NCI-H446 treated with DMSO at 0.1 percent for 48 hours (cell line): ENCODE measurements at places on chromosomes 16 and 17.
A peak's percentile ranks its signal among the peaks of the same experiment; 100 is the strongest.

DNA sequence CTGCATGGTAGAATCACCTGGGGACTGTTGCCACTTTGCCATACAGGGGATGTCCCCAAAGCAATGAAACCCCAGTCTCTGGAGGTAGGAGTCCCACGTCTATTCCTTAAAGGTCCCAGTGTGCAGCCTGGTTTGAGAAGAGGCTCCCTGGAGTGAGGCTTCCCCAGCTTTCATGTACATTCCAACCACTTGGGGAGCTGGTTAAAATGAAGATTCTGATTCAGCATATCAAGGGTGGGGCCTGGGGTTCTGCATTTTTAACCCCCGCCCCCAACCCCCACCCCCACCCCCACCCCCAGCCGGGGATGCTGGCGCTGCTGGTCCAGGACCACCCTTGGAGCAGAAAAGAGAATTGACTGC lies 241.2 kb downstream of the FOXL1 start:
- DNase-seq, result no peak

GRCh38 chr16:1674306-1674705 lies 3.8 kb upstream of the JPT2 start:
- DNase-seq, result no peak

DNA sequence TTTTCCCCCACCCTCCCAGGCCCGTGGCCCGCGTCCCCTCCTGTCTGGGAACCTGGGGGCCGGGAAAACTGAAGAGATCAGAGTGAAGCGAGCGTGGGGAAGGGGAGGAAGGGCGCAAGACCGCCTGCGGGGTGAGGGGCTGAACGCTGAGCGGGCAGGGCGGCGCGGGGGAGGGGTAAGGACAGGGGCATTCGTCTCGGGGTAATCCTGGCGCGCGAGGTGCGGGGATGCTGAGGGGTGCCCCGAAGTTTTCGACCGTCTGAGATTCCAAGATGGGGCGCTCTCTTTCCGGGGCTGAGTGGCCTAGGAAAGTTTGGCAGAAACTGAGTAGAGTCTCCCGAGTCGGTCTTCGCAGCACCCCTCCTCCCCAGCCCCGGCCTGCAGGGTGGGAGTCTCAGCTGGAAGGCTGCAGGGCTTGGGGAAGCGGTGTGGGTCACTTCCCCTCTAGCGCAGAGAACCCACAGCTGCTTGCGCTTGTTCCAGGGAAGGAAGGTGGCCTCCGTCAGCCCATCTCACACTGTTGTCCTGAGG lies 555 bp downstream of the TTYH2 start:
- DNase-seq, result no peak

DNA sequence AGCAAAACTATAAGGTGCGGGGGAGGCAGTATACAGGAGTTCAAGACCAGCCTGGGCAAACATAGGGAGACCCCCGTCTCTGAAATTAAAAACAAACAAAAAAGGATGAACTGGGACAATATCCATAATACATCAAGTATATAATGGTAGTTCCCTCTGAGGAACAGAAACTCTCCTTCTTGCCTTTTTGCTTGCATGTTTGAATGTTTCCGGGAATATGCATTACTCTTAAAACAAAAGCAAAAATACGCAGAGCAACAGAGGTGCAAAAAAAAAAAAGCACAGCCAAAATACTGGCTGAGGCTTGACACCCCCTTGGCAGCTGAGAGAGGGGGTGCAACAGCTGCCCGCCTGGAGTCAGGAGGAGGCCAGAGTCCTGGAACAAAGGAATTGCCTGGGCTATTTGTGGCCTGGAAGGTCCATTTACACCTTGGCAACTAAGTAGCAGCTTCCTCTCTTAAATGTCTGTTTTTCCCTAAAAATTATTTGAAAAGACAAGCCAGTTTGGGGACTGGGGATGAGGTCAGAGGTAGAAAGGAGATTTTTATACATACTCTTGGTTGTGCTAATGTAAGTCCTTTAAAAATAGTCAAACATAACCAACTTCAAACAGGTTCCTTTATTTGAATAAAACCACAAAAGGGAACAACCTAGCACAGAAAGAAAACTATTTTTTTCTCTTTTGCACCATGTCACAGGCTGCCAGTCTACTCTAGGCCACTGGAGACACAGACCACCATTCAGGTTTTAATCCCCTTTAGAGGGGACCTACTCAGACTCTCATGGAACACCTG lies 19.5 kb downstream of the USP7 start:
- no peak for DNase-seq

DNA sequence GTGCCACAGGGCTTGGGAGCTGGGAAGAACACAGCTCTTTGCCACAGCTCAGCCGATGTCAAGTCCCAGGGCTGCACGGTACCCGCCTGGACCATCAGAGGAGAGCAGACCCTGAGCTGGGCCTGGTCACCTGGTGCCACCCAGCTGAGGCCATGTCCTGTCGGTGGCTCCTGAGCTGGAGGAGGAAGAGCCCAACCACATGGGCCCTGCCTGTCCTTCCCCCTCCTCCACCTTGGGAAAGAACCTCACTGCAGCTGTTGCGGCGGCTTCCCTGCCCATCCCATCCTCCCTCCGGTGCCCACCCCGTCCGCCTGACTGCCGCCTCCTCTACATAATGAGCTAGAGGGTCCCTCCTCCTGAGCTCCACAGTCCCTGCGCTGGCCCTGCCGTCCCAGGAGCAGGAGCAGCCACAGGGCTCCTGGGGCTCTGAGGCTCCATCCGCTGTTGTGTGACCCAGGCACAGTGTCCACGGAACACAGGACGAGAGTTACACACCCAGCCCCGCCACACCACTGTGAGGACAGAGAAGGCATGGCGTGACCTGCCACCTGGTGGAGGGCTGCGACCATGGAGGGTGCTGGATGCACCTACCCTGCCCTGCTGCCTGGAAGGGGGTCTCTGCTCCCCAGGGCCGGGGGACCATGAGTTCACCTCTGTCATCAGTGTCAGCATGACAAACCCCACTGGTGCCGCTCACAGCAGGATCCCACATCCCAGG lies 21.4 kb upstream of the CHMP6 start:
- DNase-seq, result no peak

DNA sequence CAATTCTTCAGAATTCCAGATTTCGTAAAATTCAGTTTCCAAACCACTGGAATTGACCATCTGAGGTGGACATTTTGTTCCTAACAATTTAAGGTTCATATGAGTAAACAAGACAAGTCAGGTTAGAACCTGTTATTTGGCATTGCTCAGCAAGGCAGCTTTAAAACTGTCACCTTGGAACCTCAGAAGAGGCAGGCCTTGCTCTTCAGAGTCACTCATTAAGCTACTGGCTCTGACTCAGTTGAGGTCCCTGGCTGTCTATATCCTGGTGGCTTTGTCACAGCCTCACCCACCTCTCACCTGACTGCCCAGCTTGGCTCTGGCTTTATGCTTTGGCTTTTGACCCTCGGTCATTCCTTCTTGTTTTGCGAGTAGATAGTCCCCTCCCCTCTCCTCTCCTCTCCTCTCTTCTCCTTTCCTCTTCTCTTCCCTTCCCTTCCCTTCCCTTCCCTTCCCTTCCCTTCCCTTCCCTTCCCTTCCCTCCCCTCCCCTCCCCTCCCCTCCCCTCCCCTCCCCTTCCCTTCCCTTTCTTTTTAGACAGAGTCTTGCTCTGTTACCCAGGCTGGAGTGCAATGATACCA lies 238.4 kb downstream of the SHISA9 start:
- DNase-seq, result no peak

DNA sequence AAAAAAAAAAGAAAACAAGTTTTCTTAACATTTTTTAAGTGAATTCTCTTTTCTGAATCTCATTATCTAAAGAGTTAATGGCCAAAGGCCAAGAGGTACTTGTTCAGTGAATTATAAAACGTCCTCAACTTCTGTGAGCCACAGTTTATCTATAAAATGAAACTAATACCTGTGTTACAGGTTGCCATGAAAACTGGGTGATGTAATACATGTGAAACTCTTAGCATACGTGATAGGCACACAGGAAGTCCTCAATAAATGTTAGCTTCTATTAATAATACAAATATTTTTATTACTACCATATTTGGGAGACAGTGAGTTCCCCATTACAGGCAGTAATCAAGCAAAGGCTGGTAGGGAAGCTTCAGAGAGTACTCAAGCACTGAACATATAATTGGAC lies 13.5 kb upstream of the INPP5K start:
- no peak for DNase-seq

- no peak for DNase-seq
Measured at GRCh38 chr17:81285179-81285878, 9.8 kb downstream of the SLC38A10 start.

DNA sequence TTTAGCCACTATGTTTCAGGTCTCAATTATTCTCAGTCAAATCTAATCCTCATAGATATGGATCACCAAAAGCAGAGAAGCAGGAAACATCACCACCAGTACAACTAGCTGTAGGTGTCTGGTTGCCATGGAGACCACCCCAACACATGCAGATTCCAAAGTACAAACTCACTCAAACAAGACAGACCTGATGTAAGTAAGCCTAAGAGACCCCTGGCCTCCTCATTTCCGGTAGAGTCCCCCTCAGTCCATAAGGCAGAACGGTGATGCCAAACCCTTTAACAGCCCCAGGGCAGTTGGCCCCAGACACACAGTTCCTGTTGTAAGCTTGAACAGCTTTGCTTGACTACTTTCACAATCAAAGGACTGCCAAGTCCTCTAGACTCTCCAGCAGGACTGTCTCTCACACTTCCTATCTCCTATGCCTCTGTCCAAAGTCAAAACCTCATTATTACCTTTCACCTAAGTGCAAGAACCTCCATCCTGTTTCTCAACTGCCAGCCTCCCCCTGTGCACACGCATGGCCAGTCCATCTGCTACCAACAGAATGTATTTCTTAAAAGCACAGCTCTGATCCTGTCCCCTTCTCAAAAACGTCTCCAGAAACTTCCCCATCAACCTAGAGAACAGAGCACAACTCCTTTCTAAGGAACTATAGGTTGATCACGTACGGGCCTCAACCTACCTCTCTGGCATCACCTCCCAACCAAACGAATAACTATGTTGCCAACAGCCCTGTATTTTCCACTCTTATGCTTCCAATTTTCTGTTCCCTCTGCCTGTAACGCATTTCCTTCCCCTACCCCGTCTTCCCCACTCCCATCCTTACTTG lies 23.9 kb downstream of the SLC39A11 start:
- peak; percentile 60 for DNase-seq

DNA sequence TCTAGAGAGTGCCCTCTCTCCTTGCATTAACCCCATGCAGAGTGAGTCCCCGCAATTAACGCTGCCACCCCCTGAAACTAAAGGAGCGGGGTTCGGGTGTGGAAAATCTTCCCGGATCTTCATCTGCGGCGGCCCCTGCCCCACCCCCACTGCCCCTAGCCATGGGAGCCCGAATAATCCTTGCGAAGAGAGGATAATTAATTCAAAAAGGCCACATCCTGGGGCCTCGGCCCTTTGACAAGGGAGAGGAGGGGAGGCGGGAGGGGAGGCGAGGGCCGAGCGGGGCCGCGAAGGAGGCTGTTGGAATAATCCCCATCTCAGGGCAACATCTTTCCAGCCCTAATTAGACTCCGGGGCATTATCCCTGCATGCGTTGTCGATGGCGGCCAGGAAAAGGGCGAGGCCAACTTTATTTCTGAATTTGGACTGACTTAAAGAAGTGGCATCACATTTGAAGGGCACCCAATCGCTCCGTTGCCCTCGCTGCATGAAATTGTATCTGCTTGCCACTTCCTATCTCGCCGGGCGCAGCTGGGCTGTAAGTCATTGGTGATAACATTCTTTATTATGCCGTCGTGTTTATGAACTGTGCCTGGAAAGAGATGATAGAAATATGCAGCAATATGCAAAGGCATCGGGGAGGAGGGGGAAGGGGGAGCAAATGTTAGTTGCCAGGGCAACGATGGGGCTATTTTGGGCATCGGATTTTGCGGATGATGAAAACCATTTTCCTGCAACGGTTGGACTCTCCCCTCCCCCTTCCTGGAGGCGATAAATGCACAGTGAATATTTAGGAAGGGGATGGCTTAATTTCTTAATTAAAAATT lies 387.1 kb upstream of the TNRC6C start:
- DNase-seq, result no peak

- DNase-seq, result no peak
Measured at GRCh38 chr17:61401389-61402072, 1.9 kb downstream of the TBX2 start.

DNA sequence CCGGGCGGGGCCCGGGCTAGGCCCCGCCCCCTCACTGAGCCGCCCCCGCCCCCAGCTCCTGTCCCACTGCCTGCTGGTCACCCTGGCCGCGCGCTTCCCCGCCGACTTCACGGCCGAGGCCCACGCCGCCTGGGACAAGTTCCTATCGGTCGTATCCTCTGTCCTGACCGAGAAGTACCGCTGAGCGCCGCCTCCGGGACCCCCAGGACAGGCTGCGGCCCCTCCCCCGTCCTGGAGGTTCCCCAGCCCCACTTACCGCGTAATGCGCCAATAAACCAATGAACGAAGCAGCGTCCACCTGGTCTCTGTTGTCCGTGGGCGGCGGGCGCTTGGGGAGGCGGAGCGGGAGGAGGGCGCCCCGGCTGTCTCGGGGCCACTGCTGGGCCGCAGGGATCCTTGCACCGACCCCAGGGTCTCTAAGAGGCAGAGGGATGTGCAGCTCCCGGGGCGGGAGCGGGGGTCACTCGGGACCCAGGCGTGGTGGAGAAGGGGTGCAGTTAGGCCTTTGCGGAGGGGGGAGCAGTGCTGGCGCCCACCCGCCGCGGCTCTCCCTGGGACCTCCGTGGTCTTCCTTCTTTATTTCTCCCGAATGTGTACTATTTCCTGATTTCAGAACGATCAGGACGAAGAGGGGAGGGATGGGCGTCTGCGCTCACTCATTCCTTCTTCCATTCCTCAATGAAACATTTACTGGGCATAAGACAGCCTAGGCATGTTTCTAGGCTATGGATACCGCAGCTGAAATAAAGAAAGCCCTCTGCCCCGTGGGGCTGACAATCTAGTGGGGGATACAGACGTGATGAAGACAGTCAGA lies 2.0 kb downstream of the HBZ start:
- no peak for DNase-seq

GRCh38 chr17:4631836-4632580 lies 9.5 kb downstream of the ALOX15 start:
- DNase-seq, result no peak

DNA sequence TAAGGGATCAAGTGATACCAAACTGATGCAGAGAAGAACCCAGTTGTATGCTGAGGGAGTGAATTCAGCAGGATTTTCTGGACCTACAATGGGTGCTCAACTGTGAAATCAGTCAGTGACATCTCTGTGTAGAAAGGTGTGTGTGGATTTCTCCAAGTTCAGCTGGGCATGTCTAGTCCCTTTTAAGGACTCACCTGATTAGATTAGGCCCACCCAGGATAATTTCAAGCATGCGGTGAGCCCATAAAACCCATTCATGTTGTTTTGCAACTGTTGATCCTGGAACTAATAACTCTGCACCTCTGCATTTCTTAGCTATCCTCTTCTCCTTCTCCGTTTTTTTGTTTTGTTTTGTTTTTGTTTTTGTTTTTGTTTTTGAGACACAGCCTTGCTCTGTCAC lies 35.1 kb upstream of the DNAJA2 start:
- DNase-seq, result no peak

GRCh38 chr17:80261159-80261894 lies 675 bp downstream of the RNF213 start:
- DNase-seq, result no peak

- no peak for DNase-seq
Measured at GRCh38 chr16:17409894-17410293, 60.9 kb downstream of the XYLT1 start.

GRCh38 chr17:78839235-78839761 lies 1.3 kb downstream of the USP36 start:
- DNase-seq, result no peak
